ENCODE measurements at places on chromosomes 3 and 15.

DNA sequence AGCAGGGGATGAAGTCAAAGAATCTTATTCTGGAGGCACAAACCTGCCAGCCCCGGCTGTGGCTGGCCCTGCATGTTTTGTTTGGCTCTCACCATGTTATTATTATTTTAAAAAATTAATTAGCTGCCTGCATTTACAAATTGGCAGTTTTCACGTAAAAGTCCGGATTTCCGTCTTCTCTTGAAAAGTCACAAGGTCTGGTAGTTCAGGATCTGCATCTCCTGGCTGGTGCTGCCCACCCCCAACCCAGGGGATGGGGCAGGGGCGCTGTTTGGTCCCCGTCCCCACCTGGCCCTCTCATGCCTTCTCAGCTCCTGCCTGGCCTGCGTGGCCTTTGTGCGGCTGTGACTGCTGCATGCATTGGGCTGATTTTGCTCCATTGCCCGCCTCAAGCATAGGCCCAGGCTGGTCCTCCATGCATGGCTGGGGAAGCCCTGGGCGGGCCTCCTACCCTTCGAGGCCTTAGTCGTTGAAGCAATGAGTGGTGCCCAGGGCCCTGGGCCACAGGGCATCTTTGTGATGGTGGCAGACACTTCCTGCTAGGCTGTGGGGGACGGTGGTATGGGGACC, 2.0 kb downstream of the FBLN2 start:
- no peak for DNase-seq

DNA sequence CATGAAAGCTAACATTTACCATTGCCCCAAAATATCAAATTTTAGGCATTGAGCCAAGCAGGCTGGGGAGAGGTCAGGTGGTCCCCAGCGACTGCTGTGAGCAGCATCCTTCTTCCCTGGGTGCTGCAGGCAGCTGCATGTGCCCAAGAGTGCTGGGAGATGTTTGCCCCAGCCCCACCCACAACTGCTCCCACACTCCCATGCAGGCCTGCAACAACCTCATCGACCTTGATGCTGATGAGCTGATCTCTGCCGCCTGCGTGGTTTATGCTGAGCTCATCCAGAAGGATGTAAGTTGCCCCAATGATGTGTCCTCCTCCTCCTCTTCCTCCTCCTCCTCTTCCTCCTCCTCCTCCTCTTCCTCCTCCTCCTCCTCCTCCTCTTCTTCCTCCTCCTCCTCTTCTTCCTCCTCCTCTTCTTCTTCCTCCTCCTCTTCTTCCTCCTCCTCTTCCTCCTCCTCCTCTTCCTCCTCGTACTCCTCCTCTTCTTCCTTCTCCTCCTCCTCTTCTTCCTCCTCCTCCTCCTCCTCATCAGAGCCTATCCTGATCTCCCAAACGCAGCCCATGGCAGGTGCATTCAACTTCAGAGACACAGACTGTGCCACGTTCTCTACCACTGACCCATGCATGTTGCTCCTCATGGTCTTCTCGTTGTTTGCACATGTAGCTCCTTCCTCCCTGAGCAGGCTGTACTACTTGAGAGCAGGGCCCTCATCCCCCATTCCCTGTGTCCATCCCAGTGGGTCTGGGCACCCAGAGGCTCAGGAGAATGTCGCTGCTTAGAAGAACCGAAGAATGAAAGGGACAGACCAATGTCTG, 15.1 kb downstream of the TBC1D21 start:
- no peak for DNase-seq

- no peak for DNase-seq
These were observed 275.5 kb downstream of the MECOM start for GRCh38 chr3:169387751-169388696.

DNA sequence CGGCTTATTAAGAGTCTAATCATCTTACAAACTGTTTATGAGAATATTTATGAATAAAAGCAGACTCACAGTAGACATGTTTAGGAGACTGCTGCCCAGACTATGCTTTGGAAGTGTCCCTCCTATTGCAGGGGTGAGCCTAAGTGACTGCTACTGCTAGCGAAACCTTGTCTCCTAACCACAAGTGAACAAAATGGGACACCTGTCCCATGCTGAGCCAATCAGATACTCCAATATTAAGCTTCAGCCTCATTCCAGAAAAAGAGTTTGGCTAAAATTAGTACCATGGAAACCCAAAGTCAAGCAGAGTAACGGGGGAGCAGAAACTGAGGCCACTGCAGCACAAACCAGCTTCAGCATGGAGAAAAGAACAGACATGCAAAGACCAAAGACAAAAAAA, 4.6 kb downstream of the DENND6A start:
- DNase-seq: no peak

GRCh38 chr15:60079210-60079609, 75.1 kb downstream of the FOXB1 start:
- no peak for DNase-seq

DNA sequence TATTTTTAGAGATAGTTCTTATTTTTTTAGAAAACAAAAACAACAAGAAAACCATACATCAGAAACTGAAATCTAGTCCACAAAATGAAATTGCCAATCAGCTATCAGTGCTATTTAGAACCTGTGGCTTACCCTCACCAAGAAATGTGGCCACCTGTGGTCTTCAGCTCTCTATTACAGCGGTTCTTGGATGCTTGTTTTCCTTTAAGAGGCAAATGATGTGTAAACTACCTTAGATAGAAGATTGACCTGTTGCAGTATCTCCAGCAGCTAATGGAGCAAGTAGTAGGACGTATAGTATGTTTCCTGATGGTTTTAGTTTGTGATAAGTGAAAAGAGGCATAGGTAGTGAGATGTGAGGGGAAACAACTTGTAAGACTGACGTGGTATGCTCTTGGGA, 21.2 kb downstream of the TFG start:
- no peak for DNase-seq

GRCh38 chr3:127800508-127800907, 21.8 kb downstream of the MGLL start:
- DNase-seq: no peak

DNA sequence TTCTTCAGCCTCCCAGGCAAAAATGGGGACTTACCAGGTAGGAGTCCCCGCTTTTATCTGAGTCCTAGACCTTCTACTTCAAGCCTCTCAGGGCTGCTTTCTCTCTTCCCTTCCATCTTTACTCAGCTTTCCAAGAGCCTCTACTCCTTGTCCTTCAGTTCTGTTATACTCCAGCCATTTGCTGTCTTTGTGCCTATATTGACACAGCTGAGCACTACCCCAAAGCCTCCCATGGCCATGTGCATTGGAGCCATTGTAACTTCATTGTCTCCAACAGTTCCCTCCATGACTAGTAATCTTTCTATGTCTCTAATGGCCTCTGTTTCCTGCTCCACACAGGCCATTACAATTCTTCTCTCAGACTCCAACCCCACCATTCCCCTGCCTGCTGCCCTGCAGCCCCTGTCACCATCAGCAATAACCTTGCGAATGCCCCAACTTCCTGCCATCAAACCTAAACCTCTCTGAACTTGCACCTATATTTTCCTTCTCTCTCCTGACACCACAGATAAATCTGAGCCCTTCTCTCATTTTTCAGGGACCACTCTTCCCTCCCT, 77.9 kb upstream of the ADPGK start:
- no peak for DNase-seq

GRCh38 chr3:110454066-110454465, 617.5 kb upstream of the NECTIN3 start:
- no peak for DNase-seq

DNA sequence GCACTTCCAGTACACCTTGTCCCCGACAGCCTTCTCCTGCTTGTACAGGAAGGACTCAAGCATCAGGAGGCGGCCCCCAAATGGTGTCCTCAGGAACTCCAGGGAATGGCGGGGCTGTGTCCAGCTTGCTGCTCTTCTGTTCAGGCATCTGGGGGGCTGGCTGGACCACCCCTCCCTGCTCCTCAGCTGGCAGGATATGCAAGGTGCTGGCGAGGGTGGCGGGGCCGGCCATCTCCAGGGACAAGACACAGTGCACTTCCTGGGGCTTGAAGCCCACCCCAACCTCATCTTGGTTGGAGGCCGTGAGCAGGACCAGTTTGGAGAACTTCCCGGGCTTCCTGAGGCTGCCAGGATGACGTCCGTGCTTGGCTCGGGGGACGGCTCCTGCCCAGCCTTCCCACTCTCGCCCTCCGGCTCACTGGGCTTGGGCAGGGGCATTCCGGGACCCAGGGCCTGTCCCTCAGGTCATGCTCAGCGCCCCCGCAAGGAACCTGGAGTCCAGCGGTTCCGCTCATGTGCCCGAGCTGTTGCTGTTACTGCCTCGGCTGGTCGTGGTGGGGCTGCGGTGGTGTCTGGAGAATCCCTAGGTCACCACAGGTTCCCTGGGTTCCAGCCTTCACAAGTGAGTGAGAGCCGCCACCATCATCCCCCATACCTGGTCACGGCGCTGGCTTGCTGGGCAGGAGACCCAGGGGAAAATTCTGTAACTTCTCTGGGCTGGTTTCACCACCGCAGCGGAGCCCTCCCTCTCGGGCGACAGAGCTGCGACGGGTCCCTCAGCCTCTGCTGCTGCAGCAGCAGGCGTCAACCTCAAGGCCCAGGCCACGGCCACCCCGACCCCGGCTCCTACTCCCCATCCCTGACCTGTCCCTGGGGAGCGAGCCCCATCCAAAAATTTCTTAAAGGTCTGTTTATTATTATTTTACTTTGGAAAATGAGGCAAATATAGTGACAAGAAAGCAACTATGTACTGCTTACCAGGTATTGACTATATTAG, 82.8 kb upstream of the FXR1 start:
- DNase-seq: no peak

DNA sequence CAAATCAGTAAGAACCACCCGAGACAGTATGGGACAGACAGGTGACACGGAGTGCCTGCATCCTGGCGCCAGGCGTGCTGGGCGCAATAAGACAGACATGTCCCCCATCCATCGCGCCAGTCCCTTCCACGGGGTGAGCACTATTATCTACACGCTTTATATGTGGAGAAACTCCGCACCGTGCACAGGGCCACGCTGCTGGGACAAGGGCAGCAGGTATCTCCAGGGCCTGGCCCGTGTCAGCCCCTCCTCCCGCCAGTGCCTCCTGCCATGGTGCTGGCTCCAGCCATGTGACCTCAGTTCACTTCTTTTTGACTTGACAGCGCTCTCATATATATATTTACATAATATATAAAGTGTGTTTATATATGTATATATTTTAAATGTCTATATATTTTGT, 42.6 kb downstream of the TNK2 start:
- no peak for DNase-seq

DNA sequence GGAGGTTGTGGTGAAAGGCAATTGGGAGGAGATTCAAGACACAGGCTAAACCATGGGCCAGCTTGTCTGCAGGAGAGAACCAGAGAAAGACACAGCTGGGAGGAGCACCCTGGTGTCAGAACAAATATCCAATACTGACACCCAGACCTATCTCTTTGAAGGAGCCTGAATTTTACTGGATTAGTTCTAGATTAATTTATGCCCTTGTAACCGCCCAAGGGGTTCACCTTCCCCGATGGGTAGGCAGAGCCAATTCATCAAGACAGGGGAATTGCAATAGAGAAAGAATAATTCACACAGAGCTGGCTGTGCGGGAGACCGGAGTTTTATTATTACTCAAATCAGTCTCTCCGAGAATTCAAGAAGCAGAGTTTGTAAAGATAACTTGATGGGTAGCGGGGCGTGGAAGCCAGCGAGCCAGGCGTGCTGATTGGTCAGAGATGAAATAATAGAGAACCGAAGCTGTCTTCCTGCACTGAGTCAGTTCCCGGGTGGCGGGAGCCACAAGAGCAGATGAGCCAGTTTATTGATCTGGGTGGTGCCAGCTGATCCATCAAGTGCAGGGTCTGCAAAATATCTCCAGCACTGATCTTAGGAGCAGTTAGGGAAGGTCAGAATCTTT, 31.4 kb upstream of the GK5 start:
- DNase-seq: no peak

GRCh38 chr3:187112934-187113793, 26.1 kb downstream of the RPL39L start:
- peak; percentile 53 for DNase-seq

DNA sequence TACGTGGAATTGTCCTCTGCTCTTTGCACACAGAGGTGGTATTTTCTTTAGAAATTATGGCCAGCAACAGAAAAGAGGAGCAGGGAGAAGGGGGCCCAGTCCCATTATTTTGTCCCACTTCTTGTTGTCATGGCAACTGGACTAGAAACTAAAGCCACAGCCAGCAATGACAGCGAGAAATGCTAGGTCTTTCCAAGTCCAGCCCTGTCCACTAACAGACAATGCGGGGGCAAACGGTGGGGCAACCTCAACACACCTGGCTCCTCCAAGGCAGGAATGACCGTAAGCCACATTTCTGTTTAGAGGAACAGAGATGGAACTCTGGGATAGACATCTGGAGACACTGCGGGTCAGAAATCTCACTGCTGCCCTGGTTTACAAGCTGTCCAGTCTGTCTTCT, 107.3 kb downstream of the RFTN1 start:
- DNase-seq: peak; percentile 12

DNA sequence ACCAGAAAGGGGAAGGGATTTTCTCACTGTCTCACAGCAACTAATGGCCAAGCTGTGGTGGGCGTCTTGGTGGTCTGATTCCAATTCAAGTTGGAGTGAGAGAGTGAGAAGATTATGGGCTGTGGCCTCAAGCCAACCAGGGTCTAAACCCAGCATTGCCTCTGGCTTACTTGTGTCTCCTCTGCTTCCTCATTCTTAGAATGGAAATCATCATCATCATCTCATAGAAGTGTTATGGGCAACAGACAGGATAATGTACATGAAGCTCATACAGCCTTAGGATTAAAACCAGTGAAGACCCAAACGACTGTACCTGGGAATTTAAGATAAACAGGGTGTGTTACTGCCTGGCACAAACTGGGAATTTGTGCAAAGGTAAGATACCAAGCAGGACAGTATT, 29.1 kb upstream of the IREB2 start:
- DNase-seq: no peak

DNA sequence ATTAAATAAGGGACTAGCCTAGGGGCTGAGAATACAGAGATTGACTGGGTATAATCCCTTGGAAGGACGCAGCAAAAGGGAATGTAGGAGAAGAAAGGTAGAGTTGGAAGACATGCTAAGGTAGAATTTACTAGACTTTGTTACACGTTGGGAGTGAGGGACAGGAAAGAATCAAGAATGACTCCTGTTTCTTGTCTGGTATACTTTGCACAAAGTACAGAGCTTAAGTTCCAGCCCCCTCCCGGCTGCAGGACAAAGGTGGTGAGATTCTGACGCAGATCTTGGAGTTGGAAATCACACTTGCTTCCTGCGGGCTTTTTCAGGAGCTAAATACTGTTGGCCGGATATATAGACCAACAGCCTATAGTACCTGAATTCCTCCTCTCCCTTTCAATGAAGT, 895 bp downstream of the HYKK start:
- no peak for DNase-seq
